MG63 (cell line): ENCODE measurements at places on chromosomes 16 and 17. TPM values are rescaled to one million over a fixed set of nuclear protein-coding genes. Genes with fewer than 3 reads are reported as not detected.

DNA sequence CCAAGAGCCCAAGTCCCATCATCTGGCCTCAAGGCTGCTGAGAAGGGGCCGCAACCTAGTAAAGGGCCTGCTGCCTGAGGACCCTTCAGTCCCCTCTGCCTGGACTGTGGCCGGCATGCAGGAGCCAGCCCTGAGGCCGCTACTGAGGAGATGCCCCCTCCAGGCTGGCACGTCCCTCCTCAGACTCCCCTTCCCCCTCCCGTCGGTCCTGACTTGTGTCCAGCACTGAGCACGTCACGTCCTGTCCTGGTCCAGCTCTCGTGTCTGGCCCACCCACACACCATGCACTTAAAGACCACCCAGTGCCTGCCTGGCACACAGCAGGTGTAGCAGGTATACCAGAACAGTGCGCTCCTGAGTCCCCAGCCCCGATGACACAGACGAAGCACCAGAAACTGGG is 9.6 kb downstream of the MTHFSD start:
- no peak for DNase-seq

C16orf46 gene
- total RNA-seq, result 0.07 TPM in 1 of 2 replicates, not detected in the other

TEDC2 gene
- 32.3 and 38.6 TPM in 2 replicates for total RNA-seq

GRCh38 chr16:3089717-3090592 is 9.1 kb downstream of the ZSCAN10 start:
- DNase-seq, result no peak

- no peak for DNase-seq
These were observed 232.7 kb upstream of the TNRC6C start for GRCh38 chr17:77725846-77726245.

DNA sequence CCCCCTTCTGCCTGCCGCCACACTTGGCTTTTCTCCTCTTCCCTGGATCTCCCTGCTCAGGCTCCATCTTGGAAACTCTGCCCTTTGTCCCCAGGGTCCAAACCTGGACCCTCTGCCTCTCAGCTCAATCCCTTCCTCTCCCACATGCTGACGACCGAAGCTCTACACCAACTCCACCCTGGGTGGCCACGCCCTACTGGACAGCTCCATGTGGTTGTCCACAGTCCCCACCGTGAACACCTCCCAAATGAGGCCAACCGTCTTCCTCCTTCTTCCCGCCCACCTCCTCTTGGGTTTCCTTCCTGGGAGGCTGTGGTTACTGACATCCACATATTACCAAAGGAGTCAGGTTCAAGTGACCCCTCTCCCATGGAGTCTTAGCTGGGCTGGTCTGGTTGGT is 22.6 kb upstream of the MLKL start:
- DNase-seq, result no peak

SLC5A11 gene
- total RNA-seq, result not detected in 2 replicates

BRICD5 gene
- 0.39 and 1.3 TPM in 2 replicates for total RNA-seq

DNA sequence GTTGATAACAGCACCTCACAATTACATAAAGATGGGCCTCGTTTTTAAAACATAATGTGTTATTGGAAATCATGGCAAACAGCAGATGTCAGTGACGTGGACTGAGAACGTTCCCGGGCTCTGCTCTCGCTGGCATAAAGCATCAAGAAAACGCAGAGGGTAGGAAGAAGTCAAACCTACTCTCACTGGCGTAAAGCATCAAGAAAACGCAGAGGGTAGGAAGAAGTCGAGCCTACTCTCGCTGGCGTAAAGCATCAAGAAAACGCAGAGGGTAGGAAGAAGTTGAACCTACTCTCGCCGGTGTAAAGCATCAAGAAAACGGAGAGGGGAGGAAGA is 110.6 kb downstream of the VPS53 start:
- no peak for DNase-seq

DNA sequence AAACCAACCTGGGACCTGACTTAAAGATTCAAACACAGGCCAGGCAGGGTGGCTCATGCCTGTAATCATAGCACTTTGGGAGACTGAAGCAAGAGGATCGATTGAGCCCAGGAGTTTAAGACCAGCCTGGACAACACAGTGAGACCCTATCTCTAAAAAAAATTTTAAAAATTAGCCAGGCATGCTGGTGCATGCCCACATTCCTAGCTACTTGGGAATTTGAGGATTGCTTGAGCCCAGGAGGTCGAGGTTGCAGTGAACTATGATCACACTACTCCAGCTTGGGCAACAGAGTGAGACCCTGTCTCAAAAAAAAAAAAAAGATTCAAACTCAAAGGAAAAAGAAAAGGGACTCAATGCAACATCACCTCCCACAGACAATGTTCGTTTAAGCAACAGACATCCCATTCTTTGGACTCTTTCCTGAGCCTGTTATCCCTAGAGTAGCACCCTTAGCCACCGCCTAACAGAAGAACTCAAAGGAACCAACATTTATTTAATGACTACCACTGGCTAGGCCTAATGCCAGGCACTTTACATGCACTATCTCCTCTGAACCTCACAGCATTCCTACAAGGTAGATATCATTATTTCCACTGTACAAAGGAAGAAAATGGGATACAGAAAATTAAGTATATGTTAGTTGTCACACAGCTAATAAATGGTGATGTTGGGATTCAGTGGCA is 12.7 kb downstream of the MYO18A start:
- DNase-seq, result no peak

NATD1 gene
- total RNA-seq, result 0.36 TPM in 1 of 2 replicates, not detected in the other

- DNase-seq, result no peak
These were observed 4.2 kb downstream of the SGCA start for GRCh38 chr17:50169881-50170459.

DNA sequence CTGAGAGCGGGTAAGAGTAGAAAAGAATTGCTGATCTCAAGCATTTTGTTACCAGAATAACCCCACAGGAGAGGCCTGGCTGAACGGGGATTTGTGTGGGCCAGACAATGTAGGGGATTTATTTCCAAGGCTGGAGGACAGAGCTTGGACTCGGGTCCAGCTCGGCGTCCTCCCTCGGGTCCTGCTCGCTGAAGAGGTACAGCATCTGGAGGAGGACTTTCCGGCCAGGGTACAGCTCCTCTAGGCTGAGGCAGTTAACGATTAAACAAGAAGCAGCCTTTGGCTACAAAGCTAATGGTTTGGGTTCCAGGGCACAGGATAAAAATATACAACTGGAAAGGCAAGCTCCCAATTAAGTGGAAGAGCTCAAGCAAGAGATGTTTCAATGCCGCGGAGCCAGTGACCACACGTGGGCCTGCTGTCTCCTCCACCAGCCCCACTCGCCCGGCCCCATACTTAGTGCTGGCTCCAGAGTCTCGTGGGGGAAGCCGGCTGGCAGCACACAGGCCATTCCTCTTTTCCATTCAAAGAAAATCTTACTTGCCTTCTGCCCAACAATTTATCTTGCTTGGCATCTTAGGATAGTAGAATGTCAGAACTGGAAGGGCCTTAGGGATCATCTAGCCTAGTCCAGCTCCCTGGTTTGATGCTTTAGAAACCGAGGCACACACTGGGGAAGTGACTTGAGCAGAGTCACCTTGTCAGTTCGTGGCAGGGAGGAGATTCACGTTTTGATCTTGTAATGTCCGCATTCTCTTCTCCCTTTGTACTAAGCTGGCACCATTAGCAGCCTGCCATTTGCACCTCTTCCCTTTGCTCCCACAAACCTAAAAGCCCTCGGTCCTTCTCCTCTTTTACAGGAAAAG is 85.9 kb upstream of the TBX2 start:
- no peak for DNase-seq

DNA sequence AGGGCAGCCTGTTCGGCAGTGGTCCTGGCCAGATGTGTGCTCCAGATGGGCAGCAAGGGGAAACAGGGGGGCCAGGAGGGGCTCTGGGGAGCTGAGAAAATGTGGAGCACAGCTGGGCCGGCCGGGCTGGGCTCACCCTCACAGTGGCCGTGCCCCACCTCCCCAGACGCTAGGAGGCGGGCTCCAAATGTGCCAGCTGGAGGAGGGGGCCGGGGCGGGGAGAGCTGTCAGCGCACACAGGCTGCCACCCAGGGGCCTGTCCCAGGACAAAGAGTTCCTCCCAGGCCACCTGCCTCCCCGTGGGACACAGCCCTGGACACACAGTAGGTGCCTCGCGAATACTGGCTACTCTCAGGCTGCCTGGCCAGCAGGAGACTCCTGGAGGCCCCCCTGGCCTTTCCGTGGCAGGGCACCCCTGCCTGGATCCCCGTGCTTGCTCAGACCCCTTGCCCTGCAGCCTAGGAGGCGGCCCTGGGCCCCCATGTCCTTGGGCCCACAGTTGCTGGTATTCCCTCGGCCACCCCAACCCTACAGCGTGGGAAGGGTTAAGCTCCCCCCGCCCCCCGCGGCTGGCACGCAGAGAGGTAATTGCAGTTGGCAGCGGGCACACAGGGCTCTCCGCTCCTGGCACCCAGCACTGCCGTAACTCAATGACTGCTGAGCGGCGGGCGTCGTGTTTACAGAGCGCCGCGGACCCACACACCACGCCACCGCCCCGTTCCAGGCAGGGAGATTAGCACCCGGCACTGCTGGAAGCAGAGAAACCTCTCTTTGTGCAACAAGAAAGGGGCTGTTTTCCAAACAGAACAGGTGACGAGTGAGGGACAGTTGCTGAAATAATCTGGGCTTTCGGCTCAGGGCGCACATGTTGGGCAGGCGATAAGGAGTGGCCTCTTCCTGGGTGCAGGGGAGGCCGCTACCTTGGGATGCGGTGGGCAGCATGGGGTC is 32.2 kb downstream of the BAHCC1 start:
- peak; percentile 92 for DNase-seq

DRC3 gene
- total RNA-seq, result 1.3 TPM in 1 of 2 replicates, not detected in the other

- peak; percentile 77 for DNase-seq
These were observed 1.1 kb downstream of the KATNB1 start for GRCh38 chr16:57736419-57737351.

OR3A2 gene
- not detected in 2 replicates for total RNA-seq

- DNase-seq, result no peak
These were observed 19.7 kb downstream of the RHBDL3 start for GRCh38 chr17:32285306-32285705.

KRTAP4-4 gene
- not detected in 2 replicates for total RNA-seq

DNA sequence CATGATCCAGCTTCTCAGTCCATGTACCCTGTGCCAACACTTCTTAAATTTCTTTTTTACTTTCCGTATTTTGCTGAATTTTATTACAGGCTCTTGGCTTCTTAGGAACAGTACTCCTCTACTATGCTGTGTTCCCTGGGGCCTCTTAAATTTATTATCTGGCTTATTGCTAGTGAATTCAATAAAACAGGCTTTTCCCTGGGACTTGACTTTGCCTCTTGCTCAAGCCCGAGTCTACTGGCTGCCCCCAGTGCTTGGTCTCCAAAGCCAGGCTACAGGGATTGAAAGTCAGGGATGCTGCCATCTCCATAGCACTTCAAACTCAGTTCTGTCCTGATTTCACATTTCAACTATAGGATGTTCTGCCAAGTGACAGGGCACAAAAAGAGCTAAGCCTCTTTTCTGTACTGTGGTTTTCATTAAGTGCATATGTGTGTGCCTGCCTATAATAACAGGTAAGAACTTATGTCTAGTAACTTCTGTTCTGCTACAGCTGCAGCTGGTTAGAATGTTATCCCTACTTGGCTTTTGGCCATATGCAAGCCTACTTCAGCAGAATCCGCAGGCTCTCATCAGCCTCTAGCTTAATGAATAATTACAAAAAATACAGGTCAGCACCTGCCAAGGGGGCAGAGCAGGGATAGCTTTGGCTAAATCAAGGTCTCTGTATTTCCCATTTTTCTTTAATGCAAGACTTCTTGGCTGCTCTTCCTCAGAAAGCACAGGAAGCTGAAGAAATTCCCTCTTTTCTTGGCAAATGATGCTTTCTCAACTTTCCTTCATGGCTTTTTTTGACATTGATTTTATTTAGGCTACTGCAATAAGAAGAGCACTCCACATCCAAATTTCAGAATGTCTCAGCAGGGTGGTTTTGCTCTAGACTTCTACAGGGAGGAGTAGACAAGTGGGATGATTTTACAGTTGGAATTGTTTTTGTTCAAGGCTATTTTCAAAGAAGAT is 8.2 kb downstream of the FAM20A start:
- no peak for DNase-seq

GRCh38 chr17:44787271-44787940 is 28.6 kb downstream of the ADAM11 start:
- DNase-seq, result no peak

CD300C gene
- total RNA-seq, result 0.52 TPM in 1 of 2 replicates, not detected in the other

DNA sequence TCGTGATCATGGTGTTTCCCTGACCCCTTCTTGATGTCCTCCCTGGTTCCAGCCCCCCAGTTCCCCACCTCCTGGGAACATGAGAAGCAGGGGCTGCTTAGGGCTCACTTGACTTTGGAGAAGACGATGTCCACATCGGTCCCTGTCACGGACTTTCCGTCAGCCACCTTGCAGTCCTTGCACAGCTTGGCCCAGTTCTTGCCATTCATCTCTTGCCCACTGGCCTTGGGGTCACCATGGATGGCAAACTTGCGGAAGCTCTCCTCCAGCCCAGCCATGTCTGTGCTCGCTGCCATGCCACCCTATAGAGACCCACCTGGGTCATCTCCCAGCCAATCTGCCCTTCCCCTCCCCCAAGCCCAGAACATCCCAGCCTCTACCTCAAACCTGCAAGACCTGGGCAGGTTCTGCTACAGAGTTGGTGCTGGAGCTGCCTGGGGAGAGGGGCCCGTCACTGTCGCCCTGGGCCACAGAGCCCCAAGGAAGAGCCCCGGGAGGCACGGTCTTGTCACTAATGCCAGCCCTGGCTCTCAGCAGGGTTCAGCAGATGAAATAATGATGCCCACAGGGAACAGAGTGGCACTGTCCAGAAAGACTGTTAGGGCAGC is 2.4 kb downstream of the TPPP3 start:
- DNase-seq, result no peak

- DNase-seq, result no peak
These were observed 75.1 kb upstream of the C17orf78 start for GRCh38 chr17:37300683-37301082.

DNA sequence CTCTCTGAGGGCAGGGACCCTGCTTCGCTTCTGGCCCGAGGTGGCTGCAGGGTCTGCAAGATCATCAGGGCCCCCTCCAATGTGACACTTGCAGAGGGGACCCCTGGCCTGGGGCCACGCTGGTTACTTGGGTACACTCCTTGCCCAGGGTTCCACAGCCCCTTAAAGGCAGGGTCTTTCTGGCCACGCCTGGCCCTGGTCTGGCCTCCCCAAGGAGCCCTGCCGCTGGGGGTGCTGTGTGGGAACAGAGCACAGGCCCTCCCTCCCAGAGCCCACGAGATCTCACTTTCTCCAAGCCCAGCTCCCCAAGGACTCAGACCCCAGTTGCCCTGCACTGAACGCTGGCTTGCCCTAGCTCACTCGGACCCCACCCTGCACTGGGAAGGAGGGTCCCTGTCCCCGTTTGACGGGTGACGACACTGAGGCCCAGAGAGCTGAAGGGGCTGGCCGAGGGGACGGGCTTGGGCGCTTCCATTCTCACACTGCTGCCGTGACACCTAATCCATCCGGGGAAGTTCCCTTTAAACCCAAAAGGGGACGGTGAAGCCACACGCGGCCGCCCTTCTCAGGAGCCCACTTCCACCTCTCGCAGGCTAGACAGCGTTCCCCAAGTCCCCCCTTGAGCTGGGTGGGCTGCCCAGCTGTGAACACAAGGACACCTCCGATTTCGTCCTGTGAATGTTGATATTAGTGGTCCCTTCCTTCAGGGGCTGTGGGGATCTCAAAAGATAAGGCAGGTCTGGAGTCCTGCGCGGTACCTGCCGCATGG is 26.9 kb upstream of the OSGIN1 start:
- no peak for DNase-seq

GRCh38 chr17:38598536-38598935 is 7.2 kb downstream of the SRCIN1 start:
- DNase-seq, result peak; percentile 65

GRCh38 chr17:44828919-44829522 is 1.1 kb downstream of the GJC1 start:
- DNase-seq, result no peak
